ENCODE measurements at places on chromosomes 5 and 9. TPM values are rescaled to one million over a fixed set of nuclear protein-coding genes. Genes with fewer than 3 reads are reported as not detected.

Gene ANGPTL2
- not detected for total RNA-seq

DNA sequence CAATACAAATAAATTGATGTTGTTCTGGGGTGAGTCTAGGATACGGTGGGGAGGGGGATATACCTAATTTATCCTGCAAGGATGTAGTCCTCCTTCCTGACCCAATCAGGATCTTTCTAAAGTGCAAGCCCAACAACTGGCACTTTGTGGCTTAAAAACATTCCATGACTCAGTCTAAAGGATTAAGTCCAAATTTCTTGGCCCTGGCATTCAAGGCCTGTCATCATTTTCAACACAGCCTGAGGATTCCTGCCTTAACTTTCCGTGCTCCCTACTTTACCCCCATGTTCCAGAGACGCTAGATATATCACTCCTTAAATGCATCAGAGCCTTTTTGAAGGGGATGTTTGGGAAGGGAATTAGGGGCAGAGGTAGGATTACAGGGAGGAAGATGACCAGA, 1.0 kb downstream of the FAM221B start:
- DNase-seq: no peak

- DNase-seq: no peak
These were observed 145.2 kb downstream of the TENT4A start for GRCh38 chr5:6858419-6858818.

GRCh38 chr9:87305151-87305550, 192.5 kb upstream of the DAPK1 start:
- no peak for DNase-seq

GRCh38 chr5:89173528-89173927, 290.5 kb upstream of the MEF2C start:
- no peak for DNase-seq

DNA sequence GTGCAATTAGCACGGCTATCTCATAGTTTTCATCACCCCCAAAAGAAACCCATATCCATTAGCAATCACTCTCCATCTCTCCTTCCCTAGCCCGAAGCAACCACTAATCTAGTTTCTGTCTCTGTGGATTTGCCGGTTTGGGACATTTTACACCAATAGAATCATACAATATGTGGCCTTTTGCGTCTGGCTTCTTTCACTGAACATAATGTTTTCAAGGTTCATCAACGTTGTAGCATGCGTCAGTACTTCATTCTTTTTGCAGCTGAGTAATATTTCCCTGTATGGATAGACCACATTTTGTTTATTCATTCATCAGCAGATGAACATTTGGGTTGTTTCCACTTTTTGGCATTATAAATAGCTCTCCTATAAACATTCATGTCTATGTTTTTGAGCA, 75.4 kb upstream of the TBC1D2 start:
- DNase-seq: no peak

Gene PCDHGC5
- total RNA-seq: not detected

GRCh38 chr5:131814990-131815389, 18.2 kb upstream of the FNIP1 start:
- DNase-seq: no peak

GRCh38 chr9:97362777-97363545, 48.9 kb upstream of the TDRD7 start:
- DNase-seq: no peak

Gene SHISAL2B
- not detected for total RNA-seq

GRCh38 chr5:81188962-81189361, 44.2 kb upstream of the CKMT2 start:
- DNase-seq: no peak

- no peak for DNase-seq
These were observed 154.0 kb downstream of the SLC12A2 start for GRCh38 chr5:128237546-128237945.

Gene MEGF10
- not detected for total RNA-seq

- no peak for DNase-seq
These were observed 83.9 kb downstream of the NR2F1-AS1 start for GRCh38 chr5:93497096-93497495.

DNA sequence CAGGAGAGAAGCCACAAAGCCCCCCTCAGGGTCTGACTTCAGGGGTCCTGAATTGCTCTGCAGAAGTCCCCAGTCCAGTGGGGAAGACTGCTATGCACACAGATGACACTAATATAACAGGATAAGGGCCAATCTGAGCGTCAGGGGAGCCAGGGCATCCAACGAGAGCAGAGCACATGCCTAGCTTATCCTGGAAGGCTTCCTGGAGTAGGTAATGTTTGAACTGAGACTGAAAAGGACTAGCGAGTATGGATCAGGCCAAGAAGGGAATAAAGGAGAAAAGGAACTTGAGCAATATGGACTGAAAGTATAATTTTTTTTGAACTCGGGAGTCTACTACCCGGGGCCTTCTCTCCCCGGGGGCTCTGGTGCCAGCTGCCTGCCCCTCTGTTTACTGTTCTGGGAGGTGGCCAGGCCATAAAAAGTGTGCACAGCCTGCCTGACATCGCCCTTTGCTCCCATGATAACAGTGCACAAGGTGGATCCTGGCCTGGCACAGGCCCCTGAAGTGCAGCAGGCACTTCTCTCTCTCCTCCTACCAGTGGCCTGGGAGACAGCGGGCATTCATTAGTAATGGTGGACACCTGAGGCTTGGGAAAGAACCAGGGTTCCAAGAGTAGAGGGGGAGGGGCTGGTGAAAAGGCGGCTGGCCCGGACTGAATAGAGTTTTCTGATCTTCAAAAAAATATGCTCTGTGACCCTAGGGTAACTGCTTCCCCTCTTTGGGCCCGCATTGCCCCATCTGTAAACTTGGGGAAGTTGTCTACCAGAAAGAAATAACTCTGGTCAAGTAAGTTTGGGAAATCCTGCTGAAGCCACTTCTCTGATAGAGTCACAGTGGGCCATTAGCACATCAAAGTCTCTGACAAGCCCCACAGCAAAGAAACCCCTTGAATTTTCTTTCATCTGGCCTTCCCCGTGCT, 4.6 kb upstream of the SLC6A7 start:
- DNase-seq: no peak

DNA sequence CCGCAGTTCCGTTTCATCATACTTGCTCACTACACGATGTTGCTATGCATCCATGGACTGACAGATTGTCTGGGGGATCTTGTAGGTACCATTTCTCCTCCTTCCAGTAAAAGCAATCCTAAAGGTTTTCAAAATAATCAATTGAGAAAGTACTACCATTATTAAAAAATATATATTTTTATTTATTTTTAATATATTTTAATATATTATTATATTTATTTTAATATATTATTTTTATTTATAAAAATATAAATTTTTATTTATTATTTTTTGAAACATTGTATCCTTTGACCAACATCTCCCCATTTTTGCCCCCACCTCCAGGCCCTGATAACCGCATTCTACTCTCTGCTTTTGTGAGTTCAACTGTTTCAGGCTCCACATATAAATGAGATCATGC, 237.6 kb upstream of the IRX4 start:
- no peak for DNase-seq

Gene SLC36A2
- total RNA-seq: not detected

Gene RARS1
- 69.9 TPM for total RNA-seq

Gene PRRX2
- not detected for total RNA-seq

DNA sequence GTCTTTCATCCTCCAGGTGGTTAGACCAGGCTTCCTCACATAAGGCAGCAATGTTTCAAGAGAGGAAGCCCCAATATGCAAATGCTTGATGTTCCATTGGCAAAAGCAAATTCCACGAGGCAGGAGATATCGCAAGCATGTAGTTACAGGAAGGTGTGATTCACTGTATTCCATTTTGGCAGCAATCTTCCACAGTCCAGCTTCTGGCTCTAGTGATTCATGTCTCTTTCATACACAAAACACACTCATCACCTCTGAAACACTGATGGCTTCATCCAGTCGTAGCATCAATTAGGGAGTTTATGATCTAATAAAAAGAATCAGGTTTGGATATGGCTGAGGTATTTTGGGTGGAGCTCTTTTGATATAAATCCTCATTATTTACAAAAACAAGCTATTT, 552.2 kb upstream of the RIOK2 start:
- no peak for DNase-seq

GRCh38 chr9:1718836-1719235, 296.3 kb upstream of the SMARCA2 start:
- no peak for DNase-seq

DNA sequence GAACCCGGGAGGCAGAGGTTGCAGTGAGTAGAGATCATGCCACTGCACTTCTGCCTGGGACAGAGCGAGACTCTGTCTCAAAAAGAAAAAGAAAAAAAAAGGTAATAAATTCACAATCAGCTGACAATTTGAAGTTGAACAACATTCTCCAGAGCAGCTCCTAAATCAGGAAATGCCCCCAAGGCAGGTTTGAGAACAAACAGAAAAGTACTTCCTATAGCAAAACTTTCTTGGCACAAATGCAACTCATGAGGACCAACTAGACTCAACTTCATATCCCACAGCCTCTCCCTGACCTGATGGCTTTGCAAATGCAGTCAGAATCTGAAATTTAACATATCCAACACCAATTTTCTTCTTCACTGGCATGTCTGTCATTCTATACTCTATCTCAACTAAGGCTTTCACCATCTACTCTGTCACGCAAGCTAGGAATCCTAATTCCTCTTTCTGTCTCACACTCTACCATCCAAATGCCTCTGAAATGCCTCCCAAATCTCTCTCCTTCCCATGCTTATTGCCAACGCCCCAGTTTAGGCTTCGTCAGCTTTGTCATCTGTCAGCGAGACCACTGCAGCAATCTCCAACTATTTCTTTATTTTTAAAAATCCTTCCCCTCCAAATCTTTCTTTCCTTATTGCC, 113.3 kb downstream of the MAPKAP1 start:
- DNase-seq: no peak

DNA sequence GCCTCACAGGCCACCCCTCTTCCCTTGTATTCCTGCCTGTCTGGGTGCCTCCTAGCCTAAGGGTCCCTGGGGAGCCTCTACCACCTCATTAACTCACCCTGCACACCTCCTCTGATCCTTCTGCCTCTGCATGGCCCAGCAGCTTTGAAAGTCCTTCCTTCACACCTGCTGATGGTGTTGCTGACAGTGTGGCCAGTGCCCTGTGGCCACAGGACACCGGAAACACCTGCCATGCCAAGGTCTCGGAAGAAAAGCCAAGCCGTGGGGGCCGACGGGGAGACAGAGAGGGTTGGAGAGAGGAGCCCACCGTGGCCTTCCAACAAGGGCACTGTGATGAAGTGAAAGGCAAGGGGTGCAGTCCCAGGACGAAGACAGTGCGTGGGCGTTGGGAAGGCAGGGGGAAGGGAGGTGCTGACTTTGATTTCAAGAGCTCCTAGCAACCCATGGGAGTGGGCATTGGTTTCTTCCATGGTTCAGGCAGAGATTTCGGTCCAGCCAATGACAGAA, 4.1 kb downstream of the BTNL9 start:
- no peak for DNase-seq

Gene ZFP2
- 0.89 TPM for total RNA-seq

Gene EIF4E1B
- total RNA-seq: not detected

DNA sequence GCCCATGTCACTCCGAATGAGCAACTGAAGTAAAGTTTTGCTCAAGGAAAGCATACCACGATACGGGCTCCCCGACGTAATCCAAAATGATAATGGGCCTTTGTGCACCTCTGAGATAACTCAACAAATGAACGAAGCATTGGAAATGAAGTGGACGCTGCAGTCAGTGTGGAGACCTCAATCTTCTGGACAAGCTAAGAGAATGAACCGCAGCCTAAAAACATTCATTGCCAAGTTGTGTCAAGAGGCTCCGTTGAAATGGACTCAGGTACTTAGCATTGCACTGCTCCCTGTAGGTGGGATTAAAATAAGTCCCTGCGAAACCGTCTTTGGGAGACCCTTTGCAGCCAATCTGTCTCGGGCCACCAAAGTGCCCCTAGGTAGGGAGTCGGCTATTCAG, 3.9 kb upstream of the LCN9 start:
- no peak for DNase-seq

DNA sequence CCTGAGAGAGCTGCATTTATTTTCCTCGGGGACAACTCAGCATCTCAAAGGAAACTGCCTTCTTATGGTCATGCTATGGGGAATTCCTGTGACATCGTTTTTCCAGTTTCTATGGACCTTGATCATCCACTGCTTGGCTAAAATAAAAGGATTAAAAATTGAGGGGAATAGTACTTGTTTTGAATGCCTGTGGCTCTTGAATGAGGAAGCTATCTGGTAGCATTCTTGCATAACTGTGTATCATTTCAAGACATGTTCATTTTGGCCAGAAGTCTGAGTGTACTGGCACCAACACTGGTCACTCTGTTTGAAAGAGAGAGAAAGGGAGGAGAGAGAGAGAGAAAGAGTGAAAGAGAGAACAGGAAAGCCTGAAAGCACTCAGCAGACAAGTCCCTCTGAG, 116.7 kb downstream of the DOCK2 start:
- no peak for DNase-seq

- DNase-seq: no peak
These were observed 9.3 kb upstream of the RBM22 start for GRCh38 chr5:150710165-150710564.

DNA sequence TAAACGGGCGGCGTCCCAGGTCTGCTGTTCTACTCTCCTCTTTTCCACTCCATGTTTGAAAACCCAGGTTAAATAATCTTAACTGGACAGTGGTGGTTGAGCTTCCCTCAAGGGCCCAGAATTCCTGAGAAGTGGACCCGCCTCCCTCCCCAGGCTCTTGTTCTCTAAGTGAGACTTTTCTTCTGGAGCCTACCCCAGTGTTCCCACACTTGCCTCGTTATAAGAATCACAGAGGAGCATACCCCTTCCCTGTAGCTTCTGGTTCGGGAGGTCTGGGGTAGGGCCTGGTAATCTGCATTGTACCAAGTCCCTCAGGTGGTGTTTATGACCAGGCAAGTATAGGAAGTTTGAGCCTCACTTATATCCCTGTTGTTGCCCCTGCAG, 12.0 kb downstream of the PSD2 start:
- DNase-seq: no peak

Gene PIP5KL1
- 1.5 TPM for total RNA-seq

- DNase-seq: no peak
These were observed 201.2 kb downstream of the TSSK1B start for GRCh38 chr5:113233606-113234005.

DNA sequence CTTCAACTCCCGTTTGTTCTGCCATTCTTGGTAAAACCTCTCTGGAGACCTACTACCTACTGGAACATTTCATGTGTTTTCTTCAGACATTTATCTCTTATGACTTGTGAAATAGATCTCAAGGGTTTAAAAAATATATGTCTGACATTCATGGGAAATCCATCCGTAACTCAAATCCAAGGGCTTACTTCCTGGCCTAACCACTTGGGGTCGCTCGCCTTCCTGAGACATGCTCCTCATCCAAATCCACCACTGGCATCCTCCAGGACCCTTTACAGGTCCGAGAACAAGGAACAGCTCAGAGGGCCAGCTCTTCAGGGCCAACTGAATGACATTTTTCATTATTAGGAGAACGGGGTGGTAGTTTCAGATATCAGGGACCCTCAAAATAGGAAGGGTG, 235.1 kb upstream of the TUT7 start:
- DNase-seq: no peak

- DNase-seq: no peak
These were observed 20.4 kb upstream of the RPS14 start for GRCh38 chr5:150469718-150470469.

DNA sequence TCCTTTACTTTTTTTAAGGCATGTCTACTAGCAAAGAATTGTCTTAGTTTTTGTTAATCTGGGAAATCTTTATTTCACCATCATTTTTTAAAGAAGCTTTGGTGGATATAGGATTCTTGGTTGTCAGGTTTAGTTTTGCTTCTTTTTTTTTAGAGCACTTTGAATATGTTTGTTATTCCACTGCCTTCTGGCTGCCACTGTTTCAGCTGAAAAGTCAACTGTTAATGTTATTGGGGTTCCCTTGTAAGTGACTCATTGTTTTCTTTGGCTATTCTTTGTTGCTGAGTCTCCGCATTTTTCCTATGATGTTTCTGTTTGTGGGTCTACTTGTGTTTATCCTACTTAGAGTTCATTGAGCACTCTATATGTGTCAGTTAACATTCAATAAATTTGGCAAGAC, 44.4 kb downstream of the PHAX start:
- no peak for DNase-seq

All from activated naive CD8-positive, alpha-beta T cell treated with anti-CD3 and anti-CD28 coated beads, Interleukin-2, amount 10 ng/mL, durations not matched to agents 7 days and 5 days (primary cell).